Aorta (tissue), 5 donors: ENCODE measurements at places on chromosomes 4 and X.

DNA sequence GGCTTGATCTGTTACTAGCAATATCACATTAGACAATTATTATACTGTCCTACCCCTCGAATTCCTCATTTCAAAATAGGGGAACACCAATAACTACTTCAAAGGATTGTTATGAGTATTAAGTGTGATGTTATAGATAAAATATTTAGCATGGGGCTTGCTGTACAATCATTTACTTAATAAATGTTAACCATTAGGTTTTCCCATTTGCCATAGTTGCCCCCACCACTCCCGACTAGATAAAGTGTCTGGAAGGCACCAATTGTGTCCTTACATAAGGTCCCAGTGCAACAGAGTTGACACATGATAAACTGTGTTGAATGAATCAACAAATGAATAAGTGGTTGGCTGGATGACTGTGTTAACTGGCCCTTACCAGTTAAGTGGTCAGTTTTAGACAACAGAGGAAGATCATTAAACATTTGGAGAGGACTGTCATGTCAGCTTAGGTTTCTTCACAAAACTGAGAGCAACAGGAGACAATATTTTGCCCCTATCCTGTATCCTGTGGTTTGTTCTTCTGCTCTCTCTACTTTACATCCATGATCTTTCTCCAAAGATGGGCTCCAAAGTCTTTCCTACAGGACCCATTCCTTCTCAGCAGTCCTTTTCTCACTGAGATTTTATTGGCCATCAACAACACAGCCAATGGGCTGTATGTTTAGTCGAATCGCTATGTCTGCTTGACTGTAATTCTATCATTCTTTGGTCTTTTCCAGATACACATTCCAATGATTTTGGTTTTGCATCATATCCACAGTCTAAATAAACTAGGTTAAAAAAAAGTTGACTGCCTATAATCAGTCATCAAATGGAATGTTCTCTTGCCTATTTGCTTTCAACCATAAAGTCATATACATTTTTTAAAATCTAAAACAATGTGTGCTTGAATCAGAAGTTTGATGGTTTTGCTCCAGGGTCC is 74.4 kb downstream of the RNF150 start:
- no peak for DNase-seq

- DNase-seq: no peak
These were observed 92.2 kb upstream of the SPRY1 start for GRCh38 chr4:123304151-123304964.

GRCh38 chr4:19386786-19387185 is 864.9 kb upstream of the SLIT2 start:
- DNase-seq: no peak

DNA sequence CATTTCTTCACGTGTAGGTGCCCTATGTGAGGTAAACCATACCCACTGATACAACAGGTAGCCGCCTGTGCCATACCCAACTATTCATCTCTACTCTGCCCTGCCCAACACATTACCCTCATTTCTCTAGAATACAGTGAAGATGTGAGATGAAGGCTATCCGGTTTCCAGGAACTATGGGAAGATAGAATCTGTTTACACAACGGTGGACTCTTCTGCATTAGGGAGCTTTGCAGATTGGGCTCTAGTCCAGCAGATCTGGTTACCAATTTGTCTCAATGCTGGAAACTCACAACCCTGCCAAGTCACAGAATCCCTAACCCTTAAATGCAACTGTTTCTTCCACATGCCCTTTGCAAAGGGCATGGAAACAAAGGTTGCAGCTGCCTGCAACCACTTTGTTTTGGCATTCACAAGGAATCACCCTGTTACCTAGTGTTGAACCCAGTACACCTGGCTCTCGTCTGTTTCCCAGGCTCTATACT is 6.4 kb upstream of the SLAIN2 start:
- no peak for DNase-seq

GRCh38 chr4:172011196-172011595 is 198.0 kb downstream of the GALNTL6 start:
- no peak for DNase-seq

- no peak for DNase-seq
These were observed 1348.8 kb downstream of the STIM2 start for GRCh38 chr4:28209371-28209924.

DNA sequence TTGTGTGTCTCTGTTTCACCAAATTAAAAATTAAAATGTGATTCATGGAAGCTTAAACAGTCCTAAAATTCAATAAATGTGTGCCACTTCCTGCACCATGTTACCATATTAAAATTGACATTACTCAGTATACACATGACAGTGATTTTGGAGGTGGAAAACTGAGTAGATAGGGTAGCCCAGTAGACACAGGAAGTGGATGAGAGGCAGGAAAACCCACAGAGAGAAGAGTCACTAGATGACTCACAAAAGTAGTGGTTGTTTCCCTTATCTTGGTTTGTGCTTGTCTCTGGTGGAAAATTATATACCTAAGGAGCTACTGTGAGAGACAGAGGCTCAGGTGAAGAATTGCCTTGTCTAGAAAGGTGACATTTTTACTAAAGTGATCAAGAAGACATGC is 375.8 kb upstream of the CXorf51B start:
- no peak for DNase-seq

- no peak for DNase-seq
These were observed 27.0 kb downstream of the ARHGEF9 start for GRCh38 chrX:63758011-63758410.

DNA sequence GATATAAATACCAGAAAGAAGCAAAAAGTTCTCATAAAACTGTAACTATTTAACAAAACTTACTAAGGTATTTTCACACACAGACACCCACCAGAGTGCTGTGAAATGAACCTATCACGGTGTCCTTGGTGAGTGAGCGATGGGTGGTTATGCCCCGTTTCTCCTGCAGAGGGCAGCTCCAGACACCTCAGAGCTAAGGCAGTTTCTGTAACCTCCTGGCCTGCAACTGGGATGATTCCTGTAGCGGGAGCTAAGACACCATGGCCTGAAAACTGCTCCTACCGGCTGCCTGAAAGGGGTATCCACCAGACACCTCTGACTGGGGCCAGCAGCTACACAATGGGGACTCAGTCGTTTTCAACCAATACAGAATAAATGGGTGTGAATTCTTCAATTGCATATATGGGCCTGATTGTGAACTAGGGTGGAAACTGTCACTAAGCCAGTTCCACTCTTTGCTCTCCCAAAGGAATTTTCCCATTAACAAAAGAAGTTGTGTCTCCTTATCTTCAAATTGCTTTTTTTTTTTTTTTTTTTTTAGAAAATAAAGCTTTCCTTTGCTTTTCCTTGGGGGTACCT is 2375.8 kb upstream of the TENM3 start:
- DNase-seq: peak; percentile 42
